ENCODE measurements at places on chromosomes 7 and 10. TPM values are rescaled to one million over a fixed set of nuclear protein-coding genes. Genes with fewer than 3 reads are reported as not detected.

The THNSL1 gene
- total RNA-seq: 9.5 TPM

The C10orf67 gene
- not detected for total RNA-seq

The NACAD gene
- total RNA-seq: 1.3 TPM

The AOAH gene
- 25.0 TPM for total RNA-seq

The THSD7A gene
- not detected for total RNA-seq

The KCNMA1 gene
- 0.31 TPM for total RNA-seq

- no peak overlapping the region for H3K27ac ChIP-seq
- H3K4me1 ChIP-seq: peaks cover 18% of the 10 kb centered on the region
- no peaks in the 10 kb centered on the region for H3K36me3 ChIP-seq
- DNase-seq: no peak
These were observed 37.0 kb downstream of the ADAP1 start for GRCh38 chr7:917255-918117.

DNA sequence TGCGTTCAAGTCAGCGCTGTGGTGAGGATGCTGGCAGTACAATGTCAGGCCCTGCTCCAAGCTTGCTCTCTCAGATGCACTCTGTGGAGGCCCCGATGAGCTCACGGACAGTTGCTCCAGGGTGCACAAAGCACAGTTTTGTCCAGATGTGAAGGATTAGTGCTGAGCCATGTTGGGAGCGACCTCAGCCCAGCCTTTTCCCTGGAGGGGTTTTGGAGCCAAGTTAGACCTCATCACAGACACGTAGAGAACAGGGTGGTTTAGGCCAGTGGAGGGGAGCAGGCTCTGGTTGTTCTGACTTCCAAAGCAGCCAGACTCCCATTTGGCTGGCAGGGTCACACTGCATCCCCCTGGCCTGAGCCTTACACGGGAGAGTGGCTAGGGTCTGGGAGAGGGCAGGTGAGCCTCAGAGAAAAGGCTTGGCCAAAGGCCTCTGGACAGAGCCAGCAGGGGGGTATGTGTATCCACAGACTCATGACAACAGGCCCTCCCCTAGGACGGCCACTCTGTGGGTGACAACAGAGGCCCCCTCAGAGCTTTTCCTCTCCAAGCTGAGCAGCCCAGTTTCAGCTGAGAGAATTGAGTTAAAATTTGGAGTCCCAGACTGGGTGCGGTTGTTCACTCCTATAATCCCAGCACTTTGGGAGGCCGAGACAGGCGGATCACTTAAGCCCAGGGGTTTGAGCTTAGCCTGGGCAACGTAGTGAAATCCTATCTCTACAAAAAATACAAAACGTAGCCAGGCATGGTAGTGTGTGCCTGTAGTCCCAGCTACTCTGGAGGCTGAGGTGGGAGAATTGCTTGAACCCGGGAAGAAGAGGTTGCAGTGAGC is 4.7 kb downstream of the PLAC9 start:
- no peak overlapping the region for H3K27ac ChIP-seq
- no peaks in the 10 kb centered on the region for H3K36me3 ChIP-seq
- H3K4me1 ChIP-seq: no peaks in the 10 kb centered on the region
- H3K27me3 ChIP-seq: peaks cover 15% of the 10 kb centered on the region
- no peak overlapping the region for H3K4me3 ChIP-seq

- H3K36me3 ChIP-seq: no peaks in the 10 kb centered on the region
- no peaks in the 10 kb centered on the region for H3K27me3 ChIP-seq
- H3K27ac ChIP-seq: no peak overlapping the region
- no peak overlapping the region for H3K4me3 ChIP-seq
- H3K4me1 ChIP-seq: no peaks in the 10 kb centered on the region
These were observed 251.9 kb upstream of the TCERG1L start for GRCh38 chr10:131563411-131563810.

GRCh38 chr7:48058990-48059389 is 23.6 kb downstream of the C7orf57 start:
- no peak overlapping the region for H3K4me3 ChIP-seq
- no peaks in the 10 kb centered on the region for H3K27me3 ChIP-seq
- no peaks in the 10 kb centered on the region for H3K4me1 ChIP-seq
- no peak overlapping the region for H3K27ac ChIP-seq
- DNase-seq: no peak
- H3K36me3 ChIP-seq: no peaks in the 10 kb centered on the region

DNA sequence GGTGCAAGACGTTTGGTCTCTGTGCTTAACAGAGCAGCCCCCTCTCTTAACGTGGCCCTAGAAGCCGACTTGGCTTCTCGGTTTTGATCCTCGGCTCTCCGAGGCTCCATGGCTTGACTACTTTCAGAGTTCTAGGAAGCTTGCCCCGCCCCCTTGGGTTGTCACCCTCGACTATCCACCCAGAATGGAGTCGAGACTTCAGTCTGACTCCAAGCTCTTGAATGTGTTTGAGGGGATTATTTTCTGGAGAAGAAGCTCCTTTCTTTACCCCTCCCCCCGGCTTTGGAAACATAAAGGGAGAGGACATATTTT is 448 bp downstream of the SEC24C start:
- no peaks in the 10 kb centered on the region for H3K27me3 ChIP-seq
- DNase-seq: no peak
- peak overlapping the region; percentile 91 for H3K27ac ChIP-seq
- H3K36me3 ChIP-seq: peaks cover 14% of the 10 kb centered on the region

DNA sequence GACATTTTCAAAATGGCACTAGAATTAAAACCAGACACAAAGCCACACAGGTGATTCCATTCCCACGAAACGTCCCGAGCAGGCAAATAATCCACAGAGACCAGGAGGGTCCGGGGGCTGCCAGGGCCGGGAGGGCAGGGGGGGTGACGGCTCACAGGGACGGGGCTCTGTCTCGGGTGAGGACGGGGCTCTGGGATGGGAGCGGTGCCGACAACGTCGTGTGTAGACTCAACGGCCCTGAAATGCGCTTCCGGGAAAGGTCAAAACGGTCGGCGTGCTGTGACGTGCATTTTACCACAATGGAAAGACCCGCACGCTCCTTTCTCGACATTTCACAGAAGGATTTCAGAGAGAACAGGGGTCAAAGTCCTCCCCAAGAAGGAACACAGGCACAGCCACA is 63.3 kb upstream of the PDGFA start:
- H3K36me3 ChIP-seq: no peaks in the 10 kb centered on the region
- no peak overlapping the region for H3K27ac ChIP-seq
- H3K4me3 ChIP-seq: no peak overlapping the region
- DNase-seq: no peak
- H3K4me1 ChIP-seq: peaks cover 25% of the 10 kb centered on the region
- H3K27me3 ChIP-seq: no peaks in the 10 kb centered on the region

GRCh38 chr7:106795877-106796231 is 69.2 kb upstream of the PIK3CG start:
- H3K4me3 ChIP-seq: no peak overlapping the region
- no peak for DNase-seq
- H3K27me3 ChIP-seq: no peaks in the 10 kb centered on the region
- H3K36me3 ChIP-seq: no peaks in the 10 kb centered on the region
- no peaks in the 10 kb centered on the region for H3K4me1 ChIP-seq
- H3K27ac ChIP-seq: no peak overlapping the region

DNA sequence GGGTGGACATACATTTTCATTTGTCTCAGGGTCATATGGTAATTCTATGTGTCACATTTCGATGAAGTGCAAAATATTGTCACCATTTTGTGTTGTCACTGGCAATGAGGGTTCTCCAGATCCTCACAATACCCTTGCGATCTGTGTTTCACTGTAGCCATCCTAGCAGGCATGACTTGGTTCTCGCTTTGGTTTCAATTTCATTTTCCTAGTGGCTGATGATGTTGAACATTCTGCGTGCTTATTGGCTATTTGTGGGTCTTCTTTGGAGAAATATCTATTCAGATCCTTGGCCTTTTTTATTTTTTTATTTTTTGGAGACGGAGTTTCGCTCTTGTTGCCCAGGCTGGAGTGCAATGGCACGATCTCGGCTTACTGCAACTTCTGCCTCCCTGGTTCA is 24.8 kb upstream of the MNX1 start:
- H3K4me1 ChIP-seq: no peaks in the 10 kb centered on the region
- H3K4me3 ChIP-seq: no peak overlapping the region
- H3K36me3 ChIP-seq: no peaks in the 10 kb centered on the region
- no peak for DNase-seq
- H3K27ac ChIP-seq: no peak overlapping the region

DNA sequence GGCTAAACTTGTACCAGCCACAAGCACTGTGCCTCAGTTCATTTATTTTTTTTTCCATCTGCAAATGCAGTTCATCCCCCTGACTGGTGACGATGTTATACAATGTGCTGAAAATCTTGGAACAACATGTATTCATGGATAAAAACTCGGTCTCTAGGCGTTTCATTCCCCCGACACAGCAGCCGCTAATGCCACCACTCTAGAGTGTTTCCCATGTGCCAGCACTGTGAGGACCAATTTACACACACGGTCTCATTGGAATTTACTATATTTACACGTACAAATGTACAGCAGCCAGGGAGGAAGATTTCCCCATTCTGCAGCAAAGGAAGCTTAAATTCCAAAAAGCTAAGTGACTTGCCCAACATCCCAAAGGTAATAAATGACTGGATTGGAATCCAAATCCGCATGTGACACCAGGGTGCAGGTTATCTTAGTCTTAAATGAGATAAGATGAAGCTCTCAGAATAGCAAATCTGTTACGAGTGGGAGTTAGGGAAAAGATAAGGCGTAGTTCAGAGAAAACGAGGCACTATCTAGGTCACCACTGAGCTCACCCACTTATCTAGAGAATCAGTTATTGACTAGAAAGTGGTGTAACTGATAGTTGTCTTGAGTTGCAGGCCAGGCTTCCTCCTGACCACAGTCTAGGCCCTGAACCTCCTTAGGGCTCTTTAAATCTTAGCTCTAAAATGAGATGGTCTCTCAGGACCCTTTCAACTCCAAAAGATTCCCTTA is 36.7 kb downstream of the FAM107B start:
- no peaks in the 10 kb centered on the region for H3K36me3 ChIP-seq
- H3K27ac ChIP-seq: no peak overlapping the region
- H3K27me3 ChIP-seq: no peaks in the 10 kb centered on the region
- no peaks in the 10 kb centered on the region for H3K4me1 ChIP-seq

- H3K36me3 ChIP-seq: no peaks in the 10 kb centered on the region
- H3K4me1 ChIP-seq: peaks cover 12% of the 10 kb centered on the region
- H3K4me3 ChIP-seq: no peak overlapping the region
- H3K27ac ChIP-seq: no peak overlapping the region
These were observed 127.2 kb upstream of the TNRC18 start for GRCh38 chr7:5550831-5551230.

DNA sequence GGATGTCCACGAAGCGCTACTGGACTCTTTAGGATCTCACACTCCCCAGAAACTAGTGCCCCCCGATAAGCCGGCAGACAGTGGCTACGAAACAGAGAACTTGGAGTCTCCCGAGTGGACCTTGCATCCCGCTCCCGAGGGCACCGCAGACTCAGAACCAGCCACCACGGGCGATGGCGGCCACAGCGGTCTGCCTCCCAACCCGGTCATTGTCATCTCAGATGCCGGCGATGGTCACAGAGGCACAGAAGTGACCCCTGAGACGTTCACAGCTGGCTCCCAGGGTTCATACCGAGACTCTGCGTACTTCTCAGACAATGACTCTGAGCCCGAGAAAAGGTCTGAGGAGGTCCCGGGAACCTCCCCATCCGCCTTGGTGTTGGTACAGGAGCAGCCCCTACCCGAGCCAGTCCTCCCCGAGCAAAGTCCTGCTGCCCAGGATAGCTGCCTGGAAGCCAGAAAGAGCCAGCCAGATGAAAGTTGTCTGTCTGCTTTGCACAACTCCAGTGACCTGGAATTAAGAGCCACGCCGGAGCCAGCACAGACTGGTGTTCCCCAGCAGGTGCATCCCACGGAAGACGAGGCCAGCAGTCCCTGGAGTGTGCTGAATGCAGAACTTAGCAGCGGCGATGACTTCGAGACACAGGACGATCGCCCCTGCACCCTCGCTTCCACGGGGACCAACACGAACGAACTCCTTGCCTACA is 17.6 kb upstream of the BHLHA15 start:
- no peak for DNase-seq
- no peak overlapping the region for H3K4me3 ChIP-seq
- H3K4me1 ChIP-seq: no peaks in the 10 kb centered on the region
- no peaks in the 10 kb centered on the region for H3K27me3 ChIP-seq

DNA sequence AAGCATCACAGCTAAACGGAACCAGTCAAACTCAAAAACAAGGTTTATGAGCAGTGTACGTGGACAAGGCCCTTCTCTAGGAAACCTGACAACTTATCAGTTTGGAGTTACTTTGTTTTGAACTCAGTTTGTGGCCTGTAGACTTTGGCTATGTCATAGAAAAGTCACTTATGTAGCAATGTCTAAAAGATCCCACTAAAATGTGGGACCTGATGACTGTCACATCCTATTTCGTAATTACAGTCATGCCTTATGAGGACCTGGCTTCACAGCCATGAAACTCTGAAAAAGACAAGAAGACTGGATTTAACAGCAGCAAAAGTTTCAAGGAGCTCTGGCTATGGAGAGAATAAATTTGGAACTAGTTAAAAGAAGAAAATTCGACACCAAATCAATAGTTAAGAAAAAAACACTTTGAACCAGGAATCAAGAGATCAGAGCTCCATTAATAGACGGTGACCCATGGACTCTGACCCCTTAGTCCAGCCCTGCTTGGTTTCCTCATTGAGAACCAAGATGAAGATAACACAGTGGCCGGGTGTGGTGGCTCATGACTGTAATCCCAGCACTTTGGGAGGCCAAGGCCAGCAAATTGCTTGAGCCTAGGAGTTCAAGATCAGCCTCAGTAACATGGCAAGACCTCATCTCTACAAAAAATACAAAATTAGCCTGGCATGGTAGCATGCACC is 204.3 kb downstream of the SFMBT2 start:
- H3K4me1 ChIP-seq: no peaks in the 10 kb centered on the region
- H3K4me3 ChIP-seq: no peak overlapping the region
- H3K27ac ChIP-seq: no peak overlapping the region
- no peaks in the 10 kb centered on the region for H3K36me3 ChIP-seq
- no peak for DNase-seq

GRCh38 chr10:33321516-33321915 is 13.0 kb downstream of the NRP1 start:
- H3K4me3 ChIP-seq: no peak overlapping the region
- H3K36me3 ChIP-seq: no peaks in the 10 kb centered on the region
- no peak for DNase-seq
- H3K4me1 ChIP-seq: no peaks in the 10 kb centered on the region
- H3K27ac ChIP-seq: no peak overlapping the region

Data from CD8-positive, alpha-beta memory T cell (primary cell).